ENCODE measurements at places on chromosomes 5 and 9.

GRCh38 chr5:108728566-108729241 is 19.0 kb upstream of the FER start:
- no peak for DNase-seq

GRCh38 chr5:93294996-93295395 is 286.0 kb downstream of the NR2F1-AS1 start:
- no peak for DNase-seq

GRCh38 chr9:132541051-132541450 is 41.4 kb upstream of the BARHL1 start:
- peak; percentile 41 for DNase-seq

GRCh38 chr5:134784241-134784920 is 25.8 kb downstream of the DDX46 start:
- no peak for DNase-seq

- DNase-seq, result no peak
Observed at GRCh38 chr9:12798066-12798770, 23.4 kb downstream of the LURAP1L start.

DNA sequence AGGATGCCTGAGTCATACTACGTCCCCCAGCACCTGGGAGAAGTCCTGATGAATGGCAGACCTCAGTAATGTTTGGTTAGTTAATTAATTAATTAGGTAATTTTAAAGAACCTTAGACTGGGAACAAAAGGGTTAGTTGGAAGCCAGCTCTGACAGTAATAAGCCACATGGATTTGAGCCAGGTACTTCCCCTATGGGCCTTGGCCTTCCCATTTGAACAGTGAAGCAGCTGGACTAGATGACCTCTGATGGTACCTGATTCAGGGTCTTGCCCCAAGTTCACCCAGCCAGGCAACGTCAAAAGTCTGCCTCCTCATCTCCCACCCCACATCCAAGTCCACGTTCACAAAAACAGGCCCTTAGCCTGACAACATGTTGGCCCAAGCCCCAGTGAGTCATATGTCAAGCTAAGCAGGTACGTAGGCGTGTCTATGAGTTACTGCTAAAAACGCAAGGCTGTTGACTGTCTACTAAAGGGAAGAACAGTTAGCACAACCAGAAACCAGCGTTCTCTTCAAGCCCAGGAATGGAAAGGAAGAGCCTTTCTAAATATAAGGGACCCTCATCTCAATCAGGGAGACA is 303.2 kb downstream of the ACTL7B start:
- DNase-seq, result no peak

Measured in posterior cingulate gyrus (tissue), 11 donors.